ENCODE measurements at places on chromosomes 1 and 21.

- no peak for DNase-seq
Measured at GRCh38 chr1:227470688-227471087, 92.7 kb upstream of the ZNF678 start.

GRCh38 chr1:234613128-234613875 lies 3.3 kb upstream of the IRF2BP2 start:
- DNase-seq: no peak

DNA sequence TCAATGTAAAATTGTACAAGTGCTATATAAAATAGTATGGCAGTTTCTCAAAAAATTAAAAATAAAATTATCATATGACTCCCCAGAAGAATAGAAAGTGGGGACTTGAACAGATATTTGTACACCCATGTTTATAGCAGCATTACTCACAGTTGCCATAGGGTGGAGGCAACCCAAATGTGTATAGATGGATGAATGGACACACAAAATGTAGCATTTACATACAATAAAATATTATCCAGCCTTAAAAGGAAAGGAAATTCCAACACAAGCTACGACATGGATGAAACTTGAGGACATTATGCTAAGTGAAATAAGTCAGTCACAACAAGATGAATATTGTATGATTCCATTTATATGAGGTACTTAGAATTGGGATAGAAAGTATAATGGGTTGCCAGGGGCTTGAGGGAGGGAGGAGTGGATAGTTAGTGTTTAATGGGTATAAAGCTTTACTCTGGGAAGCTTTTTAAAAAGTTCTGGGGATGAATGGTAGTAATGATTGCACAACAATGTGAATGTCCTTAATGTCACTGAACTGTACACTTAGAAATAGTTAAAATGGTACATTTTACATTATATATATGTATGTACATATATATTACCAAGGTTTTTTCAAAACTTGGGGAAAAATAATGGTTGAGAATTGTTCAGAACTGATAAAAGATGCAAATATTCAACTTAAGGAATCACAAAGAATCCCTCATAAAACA lies 53.0 kb upstream of the ADORA3 start:
- no peak for DNase-seq

DNA sequence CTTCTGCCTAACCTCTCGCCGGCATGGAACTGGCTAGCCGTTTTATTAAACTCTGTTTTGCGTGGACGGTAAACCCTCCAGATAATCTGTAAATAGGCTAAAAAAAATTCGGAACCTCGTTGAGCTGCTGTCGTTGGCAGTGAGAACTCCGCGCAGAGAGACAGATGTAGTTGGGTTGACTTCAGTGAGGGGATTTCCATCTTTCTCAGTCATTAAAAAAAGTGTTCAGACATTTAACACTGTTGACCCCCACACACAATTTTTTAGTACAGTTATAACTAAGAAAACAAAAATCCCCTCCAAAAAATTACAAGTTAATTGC lies 464 bp downstream of the PARK7 start:
- no peak for DNase-seq

- DNase-seq: no peak
Measured at GRCh38 chr1:20125100-20125499, 5.8 kb upstream of the PLA2G2D start.

GRCh38 chr1:245458234-245458633 lies 303.4 kb downstream of the KIF26B start:
- no peak for DNase-seq

Data from COR-L47 (cell line).